Left ventricle myocardium inferior (tissue), 1 donor: ENCODE measurements at places on chromosomes 7 and 10.
A peak's percentile ranks its signal among the peaks of the same experiment; 100 is the strongest.

- no peak for DNase-seq
Observed at GRCh38 chr10:127041552-127041951, 136.3 kb downstream of the DOCK1 start.

- no peak for DNase-seq
Observed at GRCh38 chr7:43785420-43785819, 26.9 kb downstream of the BLVRA start.

DNA sequence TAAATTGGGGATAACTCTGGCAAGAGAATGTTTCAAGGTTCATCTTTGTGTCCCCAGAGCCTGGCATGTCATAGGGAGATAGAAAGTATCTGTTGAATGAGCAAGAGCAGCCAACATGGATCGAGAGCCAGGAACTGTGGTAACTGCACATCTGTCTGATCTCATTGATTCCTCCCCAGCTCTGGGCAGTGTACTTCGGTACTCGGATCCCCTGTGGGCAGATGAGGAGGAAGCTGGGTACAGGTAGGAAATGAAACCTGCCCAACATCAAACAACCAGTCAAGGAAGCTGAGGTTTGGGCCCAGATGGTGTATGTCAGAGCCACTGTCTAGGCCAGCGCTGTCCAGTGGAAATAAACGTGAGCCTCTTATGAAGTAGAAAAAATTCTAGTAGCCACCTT lies 76.4 kb downstream of the GRK5 start:
- DNase-seq: no peak

- DNase-seq: peak; percentile 50
Observed at GRCh38 chr10:97511711-97512440, 13.2 kb downstream of the UBTD1 start.

DNA sequence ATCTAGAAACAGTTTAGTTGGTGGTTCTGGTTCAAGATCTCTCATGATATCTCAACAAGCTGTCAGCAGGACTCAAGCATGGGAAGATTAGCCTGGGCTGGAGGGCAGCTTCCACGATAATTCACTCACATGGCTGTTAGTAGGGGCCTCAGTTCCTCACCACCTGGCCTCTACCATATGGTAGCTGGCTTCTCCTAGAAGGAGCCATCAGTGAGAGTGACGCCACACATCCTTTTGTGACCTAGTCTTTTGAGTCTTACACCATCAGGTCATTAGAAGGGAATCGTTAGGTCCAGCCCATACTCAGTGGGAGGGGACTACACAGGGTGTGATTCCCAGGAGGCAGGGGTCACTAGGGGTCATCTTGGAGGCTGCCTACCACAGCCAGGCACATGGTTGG lies 239.3 kb upstream of the PLPP4 start:
- DNase-seq: no peak

- peak; percentile 57 for DNase-seq
Observed at GRCh38 chr7:55593515-55594318, 21.4 kb upstream of the VOPP1 start.

GRCh38 chr7:128860158-128861073 lies 2.2 kb upstream of the ATP6V1F start:
- no peak for DNase-seq

DNA sequence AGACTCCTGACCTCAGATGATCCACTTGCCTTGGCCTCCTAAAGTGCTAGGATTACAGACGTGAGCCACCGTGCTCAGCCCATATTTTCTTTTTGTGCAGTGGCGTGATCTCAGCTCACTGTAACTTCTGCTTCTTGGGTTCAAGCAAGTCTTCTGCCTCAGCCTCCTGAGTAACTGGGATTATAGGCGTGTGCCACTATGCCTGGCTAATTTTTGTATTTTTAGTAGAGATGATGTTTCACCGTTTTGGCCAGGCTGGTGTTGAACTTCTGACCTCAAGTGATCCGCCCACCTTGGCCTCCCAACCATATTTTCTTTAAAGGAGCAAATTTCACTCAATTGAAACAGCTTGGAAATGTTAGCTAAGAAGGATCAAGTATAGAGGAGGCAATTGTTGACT lies 16.5 kb downstream of the GBF1 start:
- DNase-seq: no peak

DNA sequence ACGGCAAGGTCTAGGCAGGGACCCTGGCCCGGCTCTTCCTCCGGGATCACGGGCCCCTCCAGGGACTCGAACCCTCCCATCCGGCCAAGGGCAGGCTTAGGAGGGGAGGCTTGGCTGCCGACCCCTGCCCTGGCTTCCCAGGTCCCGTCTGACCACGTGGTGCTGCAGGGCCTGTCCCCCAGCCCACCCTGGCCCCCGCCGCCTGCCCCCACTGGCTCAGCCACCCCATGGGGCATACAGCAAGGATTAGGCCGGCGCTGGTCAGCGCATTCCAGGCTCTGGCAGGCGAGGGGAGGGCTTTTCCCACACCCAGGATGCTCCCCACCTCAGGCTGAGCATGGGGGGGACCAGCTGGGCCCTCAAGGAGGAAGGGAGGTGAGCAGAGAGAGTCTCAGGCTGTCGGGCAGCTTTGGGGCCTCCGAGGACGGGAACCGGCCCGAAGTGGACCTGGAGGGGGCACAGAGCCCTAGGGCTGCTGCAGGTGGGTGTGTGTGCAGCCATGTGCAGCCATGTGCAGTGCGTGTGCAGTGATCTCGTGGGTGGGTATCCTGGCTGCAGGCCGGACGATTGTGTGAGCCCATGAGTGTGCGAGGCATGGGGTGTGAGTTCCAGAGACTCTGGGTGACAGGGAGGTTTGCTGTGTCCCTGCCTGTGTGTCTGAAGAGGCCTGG lies 713 bp upstream of the GRIFIN start:
- DNase-seq: no peak

DNA sequence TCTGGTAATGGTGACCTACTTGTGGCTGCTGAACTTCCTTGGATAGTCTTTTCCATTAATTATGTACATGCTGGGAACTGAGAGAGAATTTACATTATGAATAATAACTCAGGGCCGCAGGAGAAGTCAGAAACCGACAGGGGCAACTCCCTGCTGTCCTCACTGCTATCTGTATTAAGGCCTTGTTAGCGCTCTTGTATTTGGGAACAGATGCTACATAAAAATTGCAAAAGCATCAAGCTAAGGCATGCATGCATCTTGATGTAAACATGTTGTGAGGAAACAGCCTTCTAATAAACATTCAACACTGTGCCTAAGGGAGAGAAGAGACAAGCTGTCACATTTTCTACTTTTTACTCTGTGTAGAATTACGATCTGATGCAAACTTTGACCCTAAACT lies 158.4 kb downstream of the PARD3 start:
- DNase-seq: no peak

- DNase-seq: no peak
Observed at GRCh38 chr7:127793582-127793981, 141.6 kb downstream of the SND1 start.

DNA sequence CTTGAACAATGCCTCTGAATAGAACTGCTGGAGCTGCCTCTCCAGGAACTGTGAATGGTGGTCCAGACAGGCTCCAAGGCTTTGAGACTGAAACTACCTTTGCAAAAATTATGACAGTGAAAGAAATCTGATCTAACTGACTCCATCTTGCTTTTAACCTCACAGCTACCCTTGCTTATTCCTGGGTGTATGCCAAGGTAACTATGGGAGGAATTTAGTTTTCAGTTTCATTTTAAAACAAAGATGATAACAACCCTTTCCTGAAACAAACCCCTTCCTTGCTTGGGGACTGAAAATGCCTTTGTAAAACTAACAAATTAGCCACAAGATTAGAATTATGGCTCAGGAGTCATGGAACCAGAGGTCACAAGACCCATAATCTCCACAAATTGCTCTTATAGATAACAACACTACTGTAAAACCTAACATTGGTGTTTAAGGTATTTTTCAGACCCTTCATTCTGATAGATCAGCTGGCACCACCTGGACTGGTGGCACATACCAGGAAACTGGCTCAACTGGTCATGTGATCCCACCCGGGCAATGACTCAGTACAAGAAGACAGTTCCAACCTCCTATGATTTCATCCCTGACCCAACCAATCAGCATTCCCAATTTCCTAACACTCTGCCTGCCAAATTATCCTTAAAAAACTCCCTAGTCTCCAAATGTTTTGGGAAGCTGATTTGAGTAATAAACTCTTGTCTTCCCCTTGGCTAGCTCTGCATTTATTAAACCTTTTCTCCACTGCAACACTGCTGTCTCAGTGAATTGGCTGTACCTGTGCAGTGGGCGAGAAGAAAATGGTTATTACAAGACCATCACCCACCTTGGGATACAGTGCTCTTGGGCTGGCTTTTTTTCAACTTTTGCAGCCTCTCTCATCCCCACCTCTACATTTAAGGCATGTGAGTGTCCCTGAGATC lies 608.1 kb downstream of the TYW1 start:
- no peak for DNase-seq

GRCh38 chr10:100838986-100839385 lies 73.8 kb upstream of the SLF2 start:
- DNase-seq: no peak

GRCh38 chr7:3762146-3762831 lies 461.2 kb downstream of the SDK1 start:
- no peak for DNase-seq

GRCh38 chr10:124944982-124945381 lies 3.1 kb downstream of the ZRANB1 start:
- no peak for DNase-seq

GRCh38 chr10:125916977-125917376 lies 20.6 kb downstream of the FANK1 start:
- DNase-seq: no peak

DNA sequence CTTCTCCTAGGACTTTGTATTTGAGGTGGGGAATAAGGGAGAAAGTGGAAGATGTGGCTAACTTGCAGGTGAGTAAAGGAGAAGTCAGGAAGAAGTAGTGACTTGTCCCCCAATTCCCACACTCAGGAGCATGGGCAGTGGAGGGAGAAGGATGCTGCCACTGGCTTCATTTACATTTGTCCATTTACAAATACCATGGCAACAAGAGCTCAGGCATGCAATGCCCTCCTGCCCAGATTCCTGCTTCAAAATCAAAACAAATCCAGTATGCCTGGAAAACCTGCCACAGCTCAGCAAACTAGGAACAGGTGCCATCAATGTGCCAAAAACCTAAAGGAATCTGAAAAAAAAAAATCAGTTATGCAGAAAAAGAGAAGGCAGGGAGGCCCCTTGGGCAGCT lies 139.9 kb downstream of the KCNMA1 start:
- no peak for DNase-seq

DNA sequence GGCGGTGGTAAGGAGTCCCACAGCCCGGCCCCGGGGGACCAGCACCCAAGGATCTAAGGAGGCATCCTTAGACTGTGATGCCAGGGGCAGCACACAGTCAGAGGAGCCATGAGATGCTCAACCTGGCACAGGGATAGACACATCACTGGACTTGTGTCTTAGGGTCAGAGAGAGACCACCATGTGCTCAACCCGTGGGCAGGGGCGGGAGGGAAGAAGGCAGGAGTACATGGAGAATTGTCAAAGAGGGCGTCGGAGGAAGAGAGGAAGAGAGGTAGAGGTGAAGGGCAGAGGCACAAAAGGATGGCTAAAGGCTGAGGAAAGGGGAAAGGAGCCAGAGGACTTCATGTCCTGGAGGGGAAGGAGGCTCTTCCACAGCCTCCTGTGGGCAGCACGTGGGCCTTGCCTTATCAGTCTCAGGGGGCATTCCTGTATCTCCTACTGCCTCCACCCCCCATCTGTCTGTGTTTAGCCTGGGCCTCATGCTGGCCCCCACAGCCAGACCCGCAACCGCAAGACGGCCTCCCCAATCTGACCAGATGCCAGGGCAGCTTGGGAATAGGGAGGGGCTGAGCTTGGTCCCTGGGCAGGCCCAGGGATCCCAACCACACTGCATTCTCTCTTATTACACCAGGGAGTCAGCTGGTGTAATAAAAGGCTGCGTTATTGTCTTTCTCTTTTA lies 2.2 kb downstream of the ADCY1 start:
- no peak for DNase-seq

GRCh38 chr10:9451211-9451773 lies 1396.8 kb downstream of the GATA3 start:
- no peak for DNase-seq

- no peak for DNase-seq
Observed at GRCh38 chr7:74503061-74503460, 49.4 kb downstream of the GTF2IRD1 start.

GRCh38 chr10:101559596-101560297 lies 28.3 kb downstream of the POLL start:
- no peak for DNase-seq

DNA sequence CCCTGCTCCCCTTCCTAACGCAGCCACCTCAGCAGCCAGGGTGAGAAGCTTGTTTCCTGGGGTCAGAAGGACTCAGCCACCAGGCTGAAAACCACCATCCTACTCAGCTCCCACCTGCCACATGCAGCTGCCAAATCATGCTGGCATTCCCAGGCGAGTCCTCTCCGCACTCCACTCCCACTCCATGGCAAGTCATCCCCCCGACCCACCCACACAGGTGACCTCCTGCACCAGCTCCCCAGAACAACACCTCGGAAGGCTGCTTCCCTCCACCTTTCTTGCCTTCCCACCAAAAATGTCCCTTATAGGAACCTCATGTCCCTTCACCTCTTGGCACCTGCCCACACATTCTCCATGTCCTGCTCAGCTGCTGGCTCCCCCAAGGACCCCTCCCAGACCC lies 4.6 kb downstream of the PDAP1 start:
- no peak for DNase-seq

- DNase-seq: no peak
Observed at GRCh38 chr7:108561047-108561619, 8.4 kb downstream of the THAP5 start.

DNA sequence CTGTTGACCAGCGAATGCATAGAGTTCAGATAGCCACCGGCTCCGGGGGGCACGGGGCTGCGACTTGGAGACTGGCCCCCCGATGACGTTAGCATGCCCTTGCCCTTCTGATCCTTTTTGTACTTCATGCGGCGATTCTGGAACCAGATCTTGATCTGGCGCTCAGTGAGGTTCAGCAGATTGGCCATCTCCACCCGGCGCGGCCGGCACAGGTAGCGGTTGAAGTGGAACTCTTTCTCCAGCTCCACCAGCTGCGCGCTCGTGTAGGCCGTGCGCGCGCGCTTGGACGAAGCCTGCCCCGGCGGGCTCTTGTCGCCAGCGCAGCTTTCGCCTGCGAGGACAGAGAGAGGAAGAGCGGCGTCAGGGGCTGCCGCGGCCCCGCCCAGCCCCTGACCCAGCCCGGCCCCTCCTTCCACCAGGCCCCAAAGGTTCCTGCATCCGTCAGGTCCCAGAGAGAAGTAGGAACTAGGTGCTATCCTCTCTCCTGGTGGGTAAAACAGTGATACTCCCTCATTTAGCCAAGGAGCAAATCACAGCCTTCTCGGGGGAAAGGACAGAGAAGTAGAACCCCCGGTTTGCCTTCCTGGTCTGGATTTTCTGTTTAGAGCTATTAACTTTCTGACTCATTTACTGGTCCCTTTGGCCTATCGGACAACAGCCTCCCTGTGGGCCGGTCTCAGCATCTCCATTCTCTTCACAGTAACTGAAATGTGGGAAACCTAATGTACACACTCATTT lies 6.1 kb upstream of the HOXA2 start:
- DNase-seq: no peak

- peak; percentile 47 for DNase-seq
Observed at GRCh38 chr10:117167789-117168674, 29.3 kb upstream of the KCNK18 start.
